ENCODE measurements at places on chromosomes 2 and 18.
A peak's percentile ranks its signal among the peaks of the same experiment; 100 is the strongest.

DNA sequence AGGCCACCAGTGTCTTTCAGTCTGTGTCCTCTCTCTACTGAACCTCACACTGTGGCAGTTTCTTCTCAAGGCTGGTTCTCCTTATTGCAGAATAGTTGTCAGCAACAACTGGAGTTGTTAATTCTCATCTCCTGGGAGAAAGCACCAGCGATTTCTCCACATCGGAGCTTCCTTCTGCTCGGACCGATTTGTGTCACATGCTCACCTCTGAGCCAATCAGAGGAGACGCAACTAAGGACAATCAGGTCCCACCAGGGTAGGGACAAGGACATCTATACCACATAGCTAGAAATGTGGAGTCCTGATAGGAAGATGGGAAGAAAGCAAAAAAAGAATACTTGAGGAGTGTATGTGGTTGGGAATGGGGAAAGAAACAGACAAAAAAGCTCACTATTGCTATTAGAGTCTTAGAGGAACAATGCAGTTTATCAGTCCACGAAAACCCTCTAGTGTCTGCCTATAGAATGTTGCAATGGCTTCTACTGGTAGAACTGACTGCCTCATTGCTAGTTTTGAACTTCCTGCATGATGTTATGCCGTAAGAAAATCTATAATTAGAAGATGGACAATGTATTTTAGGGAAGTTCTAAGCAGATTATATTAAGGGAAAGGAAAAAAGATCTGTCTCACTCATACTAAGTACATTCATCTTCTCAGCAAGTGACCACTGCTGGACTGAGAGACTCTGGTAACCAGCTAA, 169.7 kb downstream of the CDCA7 start:
- no peak for DNase-seq

DNA sequence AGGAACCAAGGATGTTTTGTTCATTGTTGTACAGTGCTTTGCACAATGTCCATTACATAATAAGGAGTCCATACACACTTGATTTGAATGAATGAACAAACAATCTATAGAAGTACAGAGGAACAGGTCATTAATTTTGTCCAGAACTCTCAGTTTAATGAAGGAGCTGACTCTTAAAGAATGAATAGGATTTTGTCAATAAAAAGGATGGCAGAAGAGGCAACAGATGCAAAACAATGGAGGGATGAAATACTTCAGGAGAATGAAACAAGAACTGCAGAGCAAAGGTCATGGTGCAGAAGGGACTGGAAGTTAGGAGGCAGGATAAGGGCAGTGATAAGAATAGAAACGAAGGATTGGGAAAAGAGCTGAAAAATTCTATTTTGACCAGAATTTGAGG, 28.7 kb upstream of the COL5A2 start:
- DNase-seq = no peak

DNA sequence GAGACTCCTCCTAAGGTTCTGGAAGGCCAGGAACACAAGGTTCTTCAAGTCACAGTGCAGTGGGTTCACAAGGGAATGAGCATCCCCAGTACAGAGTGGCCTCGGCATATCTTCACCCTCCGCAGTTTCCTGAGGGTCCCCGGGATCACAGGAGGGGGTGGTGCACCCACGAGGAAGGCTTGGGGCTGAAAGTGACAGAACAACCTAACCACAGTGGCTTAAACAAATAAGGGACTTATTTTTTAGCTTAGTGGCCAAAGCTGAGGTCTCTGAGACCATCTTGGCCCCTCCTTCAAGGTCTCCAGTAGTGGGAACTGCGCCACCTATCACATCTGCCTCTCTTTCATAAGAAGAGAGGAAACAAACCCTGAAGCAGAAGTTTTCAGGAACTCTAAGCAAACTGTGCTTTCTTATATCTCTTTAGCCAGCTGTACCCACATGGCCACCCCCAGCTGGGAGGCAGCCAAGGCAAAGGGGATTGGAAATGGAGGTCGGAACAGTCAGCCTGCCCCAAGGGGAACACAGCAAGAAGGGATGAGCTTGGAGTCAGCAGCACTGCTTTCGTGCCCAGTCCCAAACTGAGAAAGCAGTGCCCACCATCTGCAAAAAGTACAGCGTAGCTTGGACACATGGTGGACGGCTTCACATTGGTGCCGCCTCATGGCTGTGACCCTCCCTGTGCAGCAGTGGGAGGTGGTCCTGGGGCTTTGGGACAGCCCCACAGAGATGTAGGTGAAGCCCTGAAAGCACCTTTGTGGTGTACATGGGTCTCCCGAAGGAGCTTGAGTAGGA, 260.0 kb upstream of the ID2 start:
- no peak for DNase-seq

GRCh38 chr18:77949355-77949973, 699.8 kb downstream of the GALR1 start:
- no peak for DNase-seq

GRCh38 chr2:233140978-233141377, 80.8 kb downstream of the INPP5D start:
- no peak for DNase-seq

DNA sequence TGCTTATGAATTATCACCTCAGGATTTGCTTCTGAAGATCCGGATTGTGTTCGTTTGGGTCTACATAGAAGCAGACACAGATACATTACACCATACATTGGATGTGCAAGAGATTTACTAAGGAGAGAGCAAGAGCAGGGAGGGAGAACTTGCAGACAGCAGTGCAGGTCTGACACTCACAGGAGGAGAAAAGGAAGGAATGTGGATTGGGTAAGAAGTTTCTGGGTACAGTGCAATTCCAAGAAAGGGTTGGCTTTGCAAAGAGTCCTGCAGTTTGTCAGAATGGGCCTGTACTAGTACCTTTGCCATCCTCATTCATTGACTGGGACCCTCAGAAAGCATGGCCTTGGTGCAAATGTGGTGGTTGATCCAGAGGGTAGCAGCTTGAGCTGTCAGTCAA, 4.8 kb upstream of the THOC1 start:
- DNase-seq = no peak

DNA sequence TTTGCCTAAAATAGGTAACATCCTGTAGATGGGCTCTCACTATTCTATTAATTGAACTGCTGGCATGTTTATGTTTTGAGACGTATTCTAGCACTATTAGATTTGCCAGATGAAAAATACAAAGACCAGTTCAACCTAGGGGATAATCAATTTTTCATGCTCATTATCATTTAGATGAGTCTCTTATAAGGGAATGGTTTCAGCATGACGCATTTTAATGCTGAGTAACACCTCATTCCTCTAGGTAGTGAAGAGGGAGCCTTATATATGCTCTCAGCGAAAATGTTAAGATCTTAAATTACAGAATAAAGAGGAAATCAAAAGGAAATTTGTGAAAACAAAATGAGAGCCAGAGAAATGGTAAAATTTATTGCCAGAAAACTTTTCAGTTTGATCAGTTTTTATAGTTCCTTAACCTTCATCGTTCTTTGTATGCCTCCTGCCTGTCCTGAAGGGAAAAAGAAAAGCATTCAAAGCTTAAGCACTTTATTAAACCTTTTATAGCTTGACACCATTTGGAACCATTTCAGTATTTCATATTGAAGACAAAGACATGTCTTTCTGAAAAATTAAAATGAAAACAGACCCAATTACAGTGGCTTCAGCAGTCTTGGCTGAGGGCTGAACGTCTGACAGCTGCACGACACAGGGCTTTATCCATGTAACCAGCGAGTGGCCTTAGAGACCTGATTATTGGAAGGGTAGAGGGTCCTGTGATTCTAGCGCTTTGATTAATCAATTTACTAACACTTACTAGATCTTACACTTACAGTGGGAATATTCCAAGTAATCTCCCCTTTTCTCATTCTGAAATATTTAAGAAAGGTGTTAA, 112.8 kb downstream of the ADCYAP1 start:
- peak; percentile 28 for DNase-seq

DNA sequence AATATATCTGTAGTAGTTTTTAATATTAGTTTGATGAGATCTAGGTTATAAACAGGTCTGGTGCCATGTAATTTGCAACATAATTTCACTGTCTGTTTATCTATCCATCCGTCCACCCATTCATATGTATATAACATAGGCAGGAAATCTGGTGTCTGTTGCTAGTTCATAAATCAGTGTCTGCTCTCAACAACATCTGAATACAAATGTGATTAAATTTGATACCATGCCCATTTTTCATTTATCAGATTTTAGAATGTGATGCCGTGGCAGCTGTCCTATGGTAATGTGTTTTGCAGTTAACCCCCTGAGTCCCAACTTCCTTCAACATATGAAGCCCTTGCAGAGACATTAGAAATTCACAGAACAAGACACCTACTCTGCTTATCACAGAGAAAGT, 228.4 kb downstream of the CMPK2 start:
- DNase-seq = no peak

GRCh38 chr2:186862869-186863709, 14.1 kb upstream of the ZSWIM2 start:
- peak; percentile 23 for DNase-seq

DNA sequence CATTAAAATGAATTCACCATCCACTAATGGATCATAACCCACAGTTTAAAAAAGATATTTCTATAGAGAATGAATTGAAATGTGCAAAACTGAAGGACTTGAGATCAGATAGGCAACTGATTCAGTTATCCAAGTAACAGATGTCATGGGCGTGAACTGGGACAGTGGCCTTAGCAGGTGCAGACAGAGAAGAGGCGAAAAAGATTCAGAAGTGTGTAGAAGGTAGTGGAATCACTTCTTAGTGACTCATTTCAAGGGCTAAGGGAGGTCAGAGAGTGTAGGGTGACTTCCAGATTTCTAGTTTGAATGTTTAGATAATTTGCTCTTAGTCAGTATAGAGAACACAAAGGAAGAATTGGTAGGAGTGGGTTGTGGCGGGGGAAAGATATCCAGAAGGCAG, 79.7 kb downstream of the EHBP1 start:
- no peak for DNase-seq

DNA sequence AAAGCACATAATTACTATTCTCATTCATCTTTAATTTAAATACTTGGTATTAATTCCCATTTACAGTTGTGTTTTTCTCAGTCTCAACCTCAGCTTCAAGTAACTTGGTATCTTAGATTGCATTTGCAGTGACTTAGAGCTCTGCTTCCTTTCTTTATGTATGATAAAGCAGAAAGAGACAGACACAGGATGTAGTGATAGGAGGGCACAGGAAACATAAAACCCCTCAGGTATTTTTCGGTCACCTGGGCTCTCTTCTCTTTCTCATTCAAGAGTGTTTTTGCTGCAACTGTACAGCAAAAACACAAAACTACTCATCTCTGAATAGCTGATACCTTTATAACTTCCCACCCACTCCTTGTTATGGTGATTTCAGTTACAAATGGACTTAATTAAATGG, 83.1 kb downstream of the KCTD18 start:
- DNase-seq = no peak

- DNase-seq = no peak
Observed at GRCh38 chr2:185201063-185201462, 537.5 kb upstream of the FSIP2 start.

- no peak for DNase-seq
Observed at GRCh38 chr2:26500406-26500805, 22.5 kb upstream of the OTOF start.

GRCh38 chr2:145258903-145259579, 739.1 kb upstream of the ZEB2 start:
- no peak for DNase-seq

DNA sequence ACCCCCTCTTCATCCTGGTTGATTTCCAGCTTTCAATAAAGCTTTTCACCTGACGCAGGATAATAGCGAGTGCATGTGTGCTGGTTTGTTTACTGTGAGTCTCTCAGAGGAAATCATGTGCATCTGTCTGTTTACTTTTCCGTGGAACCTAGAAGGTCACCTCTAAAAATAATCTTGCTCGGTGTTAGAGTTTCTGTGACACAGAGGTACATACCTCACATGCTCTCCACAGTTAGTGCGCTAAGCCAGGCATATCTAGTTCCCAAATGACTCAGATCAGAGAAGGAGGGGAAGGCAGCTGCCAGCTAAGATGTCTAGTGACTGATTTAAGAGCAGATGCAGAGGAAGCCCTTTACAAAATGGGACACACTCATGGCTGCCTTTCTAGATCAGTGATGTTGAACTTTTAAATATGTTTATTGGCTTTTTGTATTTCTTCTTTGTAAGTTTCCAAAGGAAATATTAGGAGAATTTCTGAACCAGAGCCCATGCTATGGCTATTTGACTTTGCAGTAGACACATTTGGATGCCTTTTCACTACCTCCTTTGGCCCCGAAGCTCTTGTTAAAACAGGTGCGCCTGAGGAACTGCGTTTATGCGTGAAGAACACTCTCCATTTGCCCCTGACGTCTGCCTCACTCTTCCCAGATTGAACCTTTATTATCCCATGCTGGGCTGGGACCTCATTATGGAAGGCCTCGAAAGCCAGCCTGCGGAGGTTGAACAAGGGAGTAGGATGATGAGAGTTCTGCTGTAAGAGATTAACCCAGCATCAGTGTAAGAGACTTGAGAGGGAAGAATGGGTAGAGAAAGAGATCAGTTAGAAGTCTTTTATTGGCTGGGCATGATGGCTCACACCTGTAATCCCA, 145.6 kb downstream of the FAM161A start:
- DNase-seq = peak; percentile 11

DNA sequence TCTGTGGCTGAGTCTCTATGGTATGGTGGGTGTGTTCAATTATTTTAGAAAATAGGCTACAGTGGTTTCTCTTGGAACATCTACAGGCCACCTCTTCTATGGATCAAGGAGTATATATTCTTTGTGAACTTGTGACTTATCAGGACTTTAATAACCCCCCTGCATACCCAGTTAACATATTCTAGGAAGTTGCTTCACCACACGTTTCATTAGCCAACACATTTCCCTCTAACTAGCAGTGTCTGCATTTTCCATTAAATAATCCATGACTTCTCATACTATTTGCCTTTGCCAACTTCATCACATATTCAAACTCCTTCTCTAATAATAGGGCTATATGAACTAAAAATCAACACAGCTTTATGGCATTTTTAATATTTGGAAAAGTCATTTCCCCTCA, 187.6 kb upstream of the ARL4C start:
- no peak for DNase-seq

- DNase-seq = no peak
Observed at GRCh38 chr2:82690757-82691411, 1768.2 kb downstream of the SUCLG1 start.

- DNase-seq = no peak
Observed at GRCh38 chr2:189557373-189557772, 23.2 kb downstream of the SLC40A1 start.

DNA sequence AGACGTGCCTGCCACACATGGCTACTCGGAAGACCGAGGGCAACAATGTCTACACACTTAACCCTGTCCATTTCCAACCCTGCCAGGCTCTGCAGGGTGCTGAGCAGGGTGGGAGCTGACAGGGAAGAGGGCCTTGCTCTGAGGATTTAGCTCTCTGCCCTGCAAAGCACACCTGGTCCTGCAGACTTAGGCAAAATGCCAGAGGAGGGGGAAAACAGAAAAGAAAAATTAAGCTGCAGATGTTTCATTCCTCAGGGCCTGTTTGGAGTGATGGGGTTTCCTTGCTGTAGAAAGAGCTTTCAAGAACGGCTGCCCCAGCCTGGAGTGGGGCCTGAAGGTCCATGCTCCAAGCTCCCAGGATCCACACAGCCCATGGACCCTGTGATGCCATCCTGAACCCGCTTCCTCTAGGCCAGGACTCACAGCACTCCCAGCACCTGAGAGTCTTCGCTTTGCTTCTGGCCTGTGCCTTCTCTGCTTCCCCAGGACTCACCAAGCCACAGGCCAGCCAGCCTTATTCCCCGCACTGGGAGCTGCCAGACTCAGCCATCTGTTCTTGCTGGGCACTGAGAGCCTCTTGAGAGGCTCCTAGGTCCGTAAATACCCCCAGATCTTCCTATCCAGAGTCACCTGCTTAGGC, 9.1 kb upstream of the TEX51 start:
- DNase-seq = no peak

- no peak for DNase-seq
Observed at GRCh38 chr2:167940734-167941507, 306.5 kb downstream of the STK39 start.

Measured in retina (tissue), 1 donor.